Stimulated activated CD4-positive, alpha-beta T cell treated with anti-CD3 and anti-CD28 coated beads, TNF-alpha, amount 100 ng/mL, for 24 hours (primary cell): ENCODE measurements at places on chromosomes 6 and 20.

- no peak for DNase-seq
These were observed 207.7 kb upstream of the HDDC2 start for GRCh38 chr6:125509477-125509876.

- DNase-seq, result no peak
These were observed 213.2 kb upstream of the MANEA start for GRCh38 chr6:95364016-95364604.

- DNase-seq, result no peak
These were observed 603.8 kb downstream of the FRK start for GRCh38 chr6:115456848-115457247.

GRCh38 chr6:3211681-3212080, 15.8 kb downstream of the TUBB2B start:
- DNase-seq, result no peak

DNA sequence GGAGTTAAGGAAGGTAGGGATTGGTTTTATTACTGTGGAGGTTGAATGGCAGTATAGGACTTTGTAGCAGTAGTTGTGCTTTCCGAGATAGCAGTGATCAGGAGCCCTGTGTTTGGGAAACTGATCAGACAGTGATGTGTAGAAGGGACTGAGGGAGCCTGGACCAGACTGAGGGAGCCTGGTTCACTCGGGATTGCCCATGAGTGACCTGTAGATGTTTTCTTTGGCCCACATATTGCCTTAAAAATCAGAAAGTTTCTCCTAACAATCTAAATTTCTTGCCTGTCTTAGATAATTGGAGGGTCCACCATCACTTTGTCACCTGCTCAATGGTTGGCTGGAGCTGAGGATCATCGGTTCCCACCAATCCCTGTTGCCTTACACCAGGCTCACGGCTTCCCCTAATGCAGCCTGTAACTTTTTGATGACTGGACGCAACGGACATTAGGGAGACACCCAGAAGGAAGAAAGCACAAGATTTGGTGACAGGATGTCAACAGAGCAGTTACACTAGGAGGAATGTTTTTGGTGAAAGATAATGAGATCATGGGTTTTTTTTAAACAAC, 1.1 kb downstream of the CDS2 start:
- DNase-seq, result no peak

- DNase-seq, result no peak
These were observed 56.6 kb downstream of the RALGAPA2 start for GRCh38 chr20:20655883-20656282.

DNA sequence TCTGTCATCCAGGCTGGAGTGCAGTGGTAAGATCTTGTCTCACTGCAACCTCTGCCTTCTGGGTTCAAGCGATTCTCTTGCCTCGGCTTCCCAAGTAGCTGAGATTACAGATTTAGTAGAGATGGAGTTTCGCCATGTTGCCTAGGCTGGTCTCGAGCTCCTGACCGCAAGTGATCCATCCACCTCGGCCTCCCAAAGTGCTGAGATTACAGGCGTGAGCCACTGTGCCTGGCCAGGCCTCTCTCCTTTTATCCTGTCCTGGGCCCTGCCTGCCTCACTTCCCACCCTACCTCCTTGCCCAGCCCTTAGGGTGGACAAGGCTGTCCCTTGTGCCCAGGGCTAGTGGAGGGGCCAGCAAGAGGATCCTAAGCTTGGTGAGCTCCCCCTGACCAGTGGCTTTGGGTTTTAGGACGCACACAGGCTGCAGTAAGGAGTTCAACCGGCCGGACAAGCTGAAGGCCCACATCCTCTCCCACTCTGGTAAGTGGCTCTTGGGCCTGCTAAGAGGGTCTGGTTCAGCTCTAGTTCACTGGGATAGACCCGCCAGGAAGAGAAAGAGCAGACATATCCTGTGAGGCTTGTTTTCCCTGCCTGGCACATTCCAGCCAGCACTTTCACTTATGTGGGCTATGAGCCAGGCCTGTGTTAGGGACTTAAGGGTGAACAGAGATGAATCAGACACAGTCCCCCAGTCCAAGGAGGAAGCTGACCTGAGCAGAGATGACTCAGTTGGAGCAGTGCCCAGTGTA, 21.9 kb upstream of the CHMP4B start:
- DNase-seq, result no peak

DNA sequence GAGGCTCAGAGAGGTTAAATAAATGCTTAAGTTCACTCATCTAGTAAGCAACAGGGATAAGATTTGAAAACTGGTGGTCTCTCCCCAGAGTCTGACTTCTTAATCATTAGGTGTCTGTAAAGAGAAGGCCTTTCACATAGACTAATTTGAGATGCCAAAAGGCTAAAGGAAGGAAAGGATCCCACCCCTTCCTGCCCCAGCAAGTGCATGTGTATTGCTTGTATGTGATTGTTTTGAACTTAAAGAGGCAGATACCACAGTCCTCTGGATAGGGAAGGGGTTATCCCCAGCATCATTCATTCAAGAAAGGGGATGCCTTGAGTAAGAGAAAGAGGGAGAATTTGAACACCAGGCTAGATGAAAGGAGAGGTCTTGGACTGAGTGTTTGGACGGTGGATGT, 192.0 kb downstream of the OGFRL1 start:
- DNase-seq, result no peak

GRCh38 chr6:69835414-69836179, 30.8 kb upstream of the COL19A1 start:
- DNase-seq, result no peak

- no peak for DNase-seq
These were observed 13.1 kb upstream of the CDK19 start for GRCh38 chr6:110828396-110828795.

- no peak for DNase-seq
These were observed 96.3 kb downstream of the NFATC2 start for GRCh38 chr20:51446230-51446629.

DNA sequence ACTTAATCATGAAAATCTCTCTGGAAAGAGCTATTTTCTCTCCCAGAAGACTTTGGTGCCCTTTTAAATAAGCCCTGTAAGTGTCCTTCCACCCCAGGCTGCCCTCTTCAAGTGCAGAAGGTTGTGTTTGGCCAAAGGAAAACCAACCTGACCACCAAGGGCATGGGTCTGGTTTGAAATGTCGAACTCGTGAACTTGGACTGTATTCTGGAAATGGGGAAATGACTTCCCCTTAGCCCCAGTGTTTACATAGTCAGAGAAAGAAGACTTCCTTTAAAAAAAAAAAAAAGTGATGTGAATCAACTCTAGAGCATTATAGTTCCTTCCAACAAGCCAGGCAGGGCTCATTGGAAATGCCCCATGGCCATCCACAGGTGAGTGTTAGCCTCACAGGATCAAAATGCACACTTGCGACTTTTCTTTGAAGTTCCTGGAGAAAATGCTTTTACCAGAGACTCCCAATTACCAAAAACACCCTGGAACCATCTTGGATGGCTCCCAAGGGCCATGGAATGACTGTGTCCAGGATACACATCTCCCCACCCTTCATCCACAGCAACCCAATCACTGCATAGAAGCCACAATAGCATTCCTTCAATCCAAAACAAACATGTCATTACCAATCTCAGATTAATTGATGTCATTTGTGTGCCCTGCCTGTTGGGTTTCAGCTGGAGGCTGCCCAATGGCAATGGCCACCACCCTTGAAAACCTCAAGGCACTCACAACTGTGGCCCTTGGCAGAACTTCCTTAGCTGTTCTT, 133.8 kb downstream of the CLIC5 start:
- no peak for DNase-seq

DNA sequence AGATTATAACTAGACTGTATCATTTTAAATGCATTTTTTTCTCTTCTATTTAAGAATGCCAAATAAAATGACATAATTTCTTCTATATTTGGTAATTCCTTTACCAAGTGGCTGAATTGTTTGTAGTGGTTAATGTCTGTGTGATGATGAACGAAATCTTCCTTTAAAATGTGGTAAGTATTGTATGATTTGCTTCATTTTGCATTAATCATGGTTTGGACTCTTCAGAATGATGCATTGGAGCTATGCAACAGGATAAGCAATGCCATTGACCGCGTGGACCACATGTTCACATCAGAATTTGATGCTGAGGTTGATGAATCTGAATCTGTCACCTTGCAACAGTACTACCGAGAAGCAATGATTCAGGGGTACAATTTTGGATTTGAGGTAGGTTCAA, 99.6 kb downstream of the MAP3K4 start:
- DNase-seq, result no peak

- DNase-seq, result no peak
These were observed 698.2 kb downstream of the DOK5 start for GRCh38 chr20:55173601-55174000.

DNA sequence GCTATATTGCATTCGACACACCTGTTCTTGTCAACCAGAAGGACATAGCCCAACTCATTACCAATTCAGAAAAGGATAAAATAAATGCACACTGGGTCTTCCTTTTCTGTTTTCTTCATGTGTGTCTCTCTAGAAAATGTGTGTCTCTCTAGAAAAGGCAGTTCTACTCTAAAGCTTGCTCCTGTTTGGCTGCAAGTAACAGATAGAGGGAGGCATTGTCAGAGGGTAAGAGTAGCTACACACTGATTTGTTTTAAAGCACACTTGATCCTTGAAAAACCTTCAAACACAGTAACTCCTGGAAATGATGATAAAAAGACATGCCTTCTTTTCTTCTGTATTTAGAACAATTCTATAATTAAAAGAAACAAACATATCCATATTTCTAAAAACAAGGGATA, 21.3 kb downstream of the GRM1 start:
- no peak for DNase-seq
